Left lobe of liver (tissue), 2 donors: ENCODE measurements at places on chromosomes 7 and 10.

GRCh38 chr7:46389146-46389545 is 468.1 kb upstream of the IGFBP3 start:
- DNase-seq = no peak

GRCh38 chr10:62053860-62054259 is 152.4 kb downstream of the ARID5B start:
- DNase-seq = no peak

DNA sequence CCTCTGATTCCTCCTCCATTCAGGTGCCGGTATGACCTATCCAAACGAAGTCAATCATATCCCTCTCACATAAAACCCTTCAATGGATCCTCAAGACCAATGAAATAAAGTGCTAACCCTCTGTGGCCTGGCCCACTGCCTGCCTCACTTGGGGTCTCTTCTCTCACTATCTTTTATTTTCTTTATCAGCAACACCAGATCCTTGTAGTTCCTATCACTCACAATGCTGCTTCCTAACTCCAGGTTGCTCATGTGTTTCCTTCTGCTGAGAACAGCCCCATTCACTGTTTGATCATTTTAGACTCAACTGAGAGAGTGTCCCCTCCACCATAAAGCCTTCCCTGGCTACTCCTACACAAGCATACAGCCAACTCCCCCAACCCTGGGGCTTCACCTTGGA is 180.6 kb downstream of the DOCK4 start:
- no peak for DNase-seq

GRCh38 chr10:113583571-113583970 is 30.7 kb downstream of the HABP2 start:
- DNase-seq = no peak

GRCh38 chr10:86673216-86673826 is 5.0 kb downstream of the LDB3 start:
- DNase-seq = no peak
